ENCODE measurements at places on chromosomes 2 and 18.

DNA sequence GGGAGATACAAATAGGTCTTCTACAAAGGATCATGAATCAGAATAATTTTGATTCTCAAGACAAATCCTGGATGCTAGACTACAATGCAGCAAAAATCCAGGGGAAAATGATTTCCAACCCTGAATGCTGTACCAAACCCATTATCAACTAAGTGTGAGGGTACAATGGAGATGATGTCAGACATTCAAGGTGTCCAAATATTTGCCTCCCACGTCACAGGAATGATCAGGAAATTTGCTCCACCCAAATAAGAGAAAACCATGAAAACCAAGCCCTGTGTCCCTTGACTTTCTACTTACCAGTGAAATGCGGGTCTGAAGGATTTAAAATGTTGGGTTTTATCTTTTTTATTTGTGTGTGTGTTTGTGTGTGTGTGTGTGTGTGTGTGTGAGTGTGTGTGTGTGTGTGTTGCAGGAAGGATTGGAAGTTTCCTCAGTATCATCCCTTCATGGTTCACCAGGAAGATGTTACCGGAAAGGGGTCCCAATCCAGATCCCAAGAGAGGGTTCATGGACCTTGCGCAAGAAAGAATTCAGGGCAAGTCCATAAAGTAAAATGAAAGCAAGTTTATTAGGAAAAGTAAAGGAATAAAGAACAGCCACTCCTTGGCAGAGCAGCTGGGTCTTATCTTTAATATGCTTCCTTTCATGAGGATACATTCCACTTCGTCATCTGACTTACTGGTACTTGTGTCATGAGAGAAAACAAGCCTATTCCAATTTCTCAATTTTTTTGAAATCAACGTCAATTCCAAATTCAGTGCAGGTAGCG lies 61.1 kb upstream of the ID2 start:
- no peak for DNase-seq

DNA sequence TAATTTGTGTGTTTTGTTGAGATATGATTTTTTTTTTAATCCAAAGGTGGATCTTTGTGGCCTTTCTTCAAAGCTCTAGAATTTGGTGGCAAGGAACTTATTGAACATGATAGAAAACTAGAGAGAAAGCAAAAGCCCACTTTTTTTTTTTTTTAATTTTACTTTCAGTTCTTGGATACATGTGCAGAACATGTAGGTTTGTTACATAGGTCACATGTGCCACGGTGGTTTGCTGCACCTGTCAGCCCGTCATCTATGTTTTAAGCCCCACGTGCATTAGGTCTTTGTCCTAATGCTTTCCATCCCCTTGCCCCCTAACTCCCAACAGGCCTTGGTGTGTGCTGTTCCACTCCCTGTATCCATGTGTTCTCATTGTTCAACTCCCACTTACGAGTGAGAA lies 135.9 kb downstream of the RHBDD1 start:
- no peak for DNase-seq

DNA sequence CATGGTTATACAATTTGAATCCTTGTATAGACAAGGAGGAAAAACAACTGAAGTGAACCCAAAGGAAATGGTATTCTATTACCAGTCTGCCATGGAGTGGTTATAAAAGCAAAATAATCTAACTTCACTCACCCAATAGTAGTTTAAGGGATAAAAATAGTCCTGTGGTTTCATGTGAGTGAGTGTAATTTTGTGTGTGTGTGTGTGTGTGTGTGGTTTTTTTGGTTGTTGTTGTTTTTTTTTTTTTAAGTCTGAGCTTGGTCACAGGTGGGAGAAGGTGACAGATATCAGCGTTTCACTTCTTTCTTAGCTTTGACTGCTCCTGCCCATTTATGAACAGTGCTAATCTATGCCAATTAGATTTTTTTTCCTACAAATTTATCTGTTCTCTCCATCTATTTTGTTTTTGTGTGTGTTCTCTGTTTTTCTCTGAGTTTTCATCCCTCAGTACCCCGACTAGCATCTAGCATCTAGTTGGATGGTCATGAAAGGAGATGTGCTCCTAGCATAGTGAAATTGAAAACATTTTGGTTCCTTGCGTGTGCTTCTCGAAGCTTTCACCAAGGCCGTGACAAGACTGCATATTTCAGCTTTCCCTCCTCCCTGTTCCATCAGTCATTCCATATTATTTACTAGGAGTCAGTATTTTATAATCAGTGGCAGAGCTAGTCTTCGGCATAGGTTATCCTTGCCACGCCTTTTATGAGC lies 200.1 kb upstream of the DTNA start:
- no peak for DNase-seq

DNA sequence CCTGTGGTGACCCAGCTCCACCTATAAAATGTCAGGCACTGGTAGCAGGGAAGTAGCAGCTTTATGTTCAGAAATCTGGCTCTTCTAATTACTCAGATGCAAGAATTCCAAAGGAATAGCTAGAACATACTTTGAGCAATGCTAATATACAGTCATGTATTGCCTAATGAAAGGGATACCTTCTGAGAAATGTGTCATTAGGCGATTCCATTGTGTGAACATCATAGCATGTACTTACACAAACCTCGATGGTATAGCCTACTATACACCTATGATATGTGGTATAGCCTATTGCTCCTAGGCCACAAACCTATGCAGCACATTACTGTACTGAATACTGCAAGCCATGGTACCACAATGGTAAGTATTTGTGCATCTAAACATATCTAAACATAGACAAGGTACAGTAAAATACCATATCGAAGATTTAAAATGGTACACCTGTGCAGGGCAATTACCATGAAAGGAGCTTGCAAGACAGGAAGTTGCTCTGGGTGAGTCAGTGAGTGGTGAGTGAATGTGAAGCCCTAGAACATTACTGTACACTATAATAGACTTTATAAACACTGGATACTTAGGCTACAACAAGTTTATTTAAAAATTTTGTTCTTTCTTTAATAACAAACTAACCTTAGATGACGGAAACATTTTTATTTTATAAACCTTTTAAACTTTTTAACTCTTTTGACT lies 50.3 kb upstream of the ETAA1 start:
- no peak for DNase-seq

GRCh38 chr2:69505710-69506109 lies 68.5 kb upstream of the NFU1 start:
- DNase-seq: no peak

All from activated T-cell treated with anti-CD3 and anti-CD28 coated beads, Interleukin-2, amount 50 U/mL, for 72 hours (primary cell).